RKO (cell line): ENCODE measurements at places on chromosomes 6 and 20.
A peak's percentile ranks its signal among the peaks of the same experiment; 100 is the strongest.

DNA sequence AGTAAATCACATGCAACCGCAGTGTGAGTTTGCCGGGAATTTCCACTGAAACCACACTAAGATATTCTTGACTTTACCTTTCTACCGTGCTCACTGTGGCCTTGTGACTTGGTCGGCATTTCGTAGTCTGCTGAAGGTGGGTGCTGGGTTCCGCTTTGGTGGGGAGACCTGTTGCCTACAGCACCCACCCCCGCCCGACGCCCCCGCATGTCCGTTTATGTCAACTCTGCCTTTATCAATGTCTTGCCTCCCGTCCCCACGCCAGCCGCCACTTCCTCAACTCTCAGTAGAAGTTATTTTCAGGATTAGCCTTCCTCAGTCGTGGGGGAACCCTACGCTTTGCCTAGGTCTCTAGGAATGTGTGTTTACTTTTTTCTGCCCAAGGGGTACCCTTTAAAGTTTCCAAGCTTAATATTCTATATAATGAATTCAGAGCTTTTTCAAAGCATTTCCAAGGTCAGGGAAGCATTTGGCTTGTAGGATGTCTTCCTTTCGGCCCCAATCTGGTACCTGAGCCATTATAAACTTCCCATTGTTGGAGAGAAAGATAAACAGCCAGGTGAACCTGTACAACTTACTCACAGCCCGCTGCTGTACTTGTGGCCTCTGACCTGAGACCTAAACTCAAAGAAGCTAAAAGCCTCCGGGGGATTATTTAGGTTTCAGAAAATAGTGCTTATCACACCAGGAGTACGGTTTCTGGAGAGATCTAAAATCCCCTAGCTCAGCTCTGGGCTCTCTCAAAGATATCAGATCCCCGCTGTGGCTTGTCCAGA is 54.2 kb downstream of the TBC1D7 start:
- DNase-seq, result no peak

GRCh38 chr6:3292431-3293197 is 33.9 kb downstream of the PSMG4 start:
- DNase-seq, result no peak

DNA sequence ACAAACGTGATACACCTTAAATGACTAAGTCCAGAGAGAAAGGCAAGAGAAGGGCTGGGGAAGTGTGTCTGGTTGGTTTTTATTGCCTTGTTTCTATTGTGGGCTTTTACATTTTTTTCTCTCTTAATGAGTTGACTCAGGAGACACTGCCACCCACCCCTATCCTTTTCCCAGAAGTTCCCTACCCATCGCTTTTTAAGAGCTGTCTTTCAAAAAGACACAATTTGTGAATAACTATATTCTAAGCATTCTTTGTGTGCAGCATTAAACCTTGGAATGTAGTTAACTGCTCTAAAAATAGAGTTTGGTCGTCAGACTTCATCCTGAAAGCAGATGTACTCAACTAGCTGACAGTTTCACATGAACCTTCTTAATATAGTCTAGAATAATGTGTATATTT is 174.9 kb downstream of the ISM1 start:
- DNase-seq, result no peak

DNA sequence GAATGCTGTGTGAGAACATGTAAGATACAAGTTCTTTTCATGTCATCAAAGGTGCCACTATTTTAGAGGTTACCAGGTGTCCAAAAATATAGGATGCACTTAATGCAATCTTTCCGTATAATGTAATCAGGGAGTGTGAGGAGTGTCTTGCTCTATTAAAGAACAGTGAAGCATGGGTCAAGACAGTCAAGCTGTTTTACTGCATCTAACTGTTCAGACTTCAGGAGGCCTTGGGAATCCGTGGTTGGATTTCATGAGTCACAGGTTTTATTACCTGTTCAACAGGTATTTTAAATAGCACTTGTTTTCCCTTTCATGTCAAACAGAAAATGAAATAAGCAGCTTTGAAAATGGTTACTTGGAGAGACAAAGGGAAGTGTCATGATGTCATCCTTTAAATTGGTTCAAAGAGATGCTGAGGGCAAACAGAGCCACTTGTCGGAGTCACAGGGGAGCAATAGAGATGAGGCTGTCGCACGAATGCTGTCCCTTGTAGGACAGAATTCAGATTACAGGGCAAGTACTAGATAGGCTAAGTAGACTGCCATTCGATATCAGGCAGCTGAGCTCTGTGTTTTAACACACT is 621.5 kb downstream of the QKI start:
- DNase-seq, result no peak

DNA sequence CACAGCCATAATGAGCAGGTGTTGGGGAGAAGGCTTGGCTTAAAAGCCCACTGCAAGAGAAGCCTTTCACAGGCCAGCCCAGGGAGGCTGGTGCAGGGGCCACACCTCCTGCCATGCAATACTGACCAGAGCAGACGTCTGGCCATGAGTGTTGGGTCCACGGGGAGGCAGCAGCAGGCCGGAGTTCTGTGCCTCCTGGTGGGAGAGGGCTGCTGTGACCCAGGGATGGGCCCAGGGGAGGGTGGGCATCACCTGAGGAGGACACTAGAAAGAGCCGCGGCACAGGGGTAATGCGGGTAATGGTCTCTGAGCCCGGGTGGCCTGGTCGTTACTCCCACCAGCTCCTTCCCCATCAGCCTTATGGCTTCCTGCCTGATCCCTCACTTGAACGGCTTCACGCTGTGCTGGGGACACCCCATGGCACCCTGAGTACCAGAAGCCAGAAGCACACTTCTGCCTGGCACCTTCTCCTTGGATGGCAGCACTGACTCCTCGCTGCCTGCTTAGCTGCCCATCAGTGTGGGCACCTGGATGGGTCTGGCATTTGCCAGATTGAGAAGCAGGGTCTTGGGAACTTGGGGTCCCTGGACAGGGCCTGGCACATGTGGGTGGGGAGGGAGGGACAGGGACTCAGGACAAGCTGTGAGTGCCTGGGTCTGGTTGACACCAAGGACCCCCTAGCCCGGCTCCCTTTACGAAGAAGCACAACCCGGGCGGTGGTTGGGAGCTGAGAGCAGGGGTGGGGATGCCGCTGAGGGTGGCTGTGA is 108.8 kb downstream of the ASXL1 start:
- DNase-seq, result no peak

- no peak for DNase-seq
These were observed 151.1 kb upstream of the HCRTR2 start for GRCh38 chr6:55023230-55023629.

DNA sequence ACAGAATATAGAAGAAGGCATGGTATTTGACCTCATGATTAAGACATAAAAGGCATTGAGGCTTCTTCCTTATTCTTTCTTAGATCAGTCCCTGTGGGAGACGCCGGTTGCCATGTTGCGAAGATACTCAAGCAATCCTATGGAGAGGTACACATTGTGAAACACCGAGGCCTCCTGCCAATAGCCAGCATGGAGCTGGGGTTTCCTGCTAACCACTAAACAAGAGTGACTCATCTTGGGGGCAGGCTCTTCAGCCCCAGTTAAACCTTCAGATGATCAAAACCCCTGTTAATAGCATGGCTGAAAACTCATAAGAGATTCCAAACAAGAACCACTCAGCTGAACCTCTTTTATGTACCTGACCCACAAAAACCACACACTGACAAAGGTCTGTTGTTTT is 478.8 kb downstream of the CD83 start:
- peak; percentile 4 for DNase-seq

- DNase-seq, result no peak
These were observed 42.2 kb downstream of the RIOK1 start for GRCh38 chr6:7431674-7432390.

- DNase-seq, result no peak
These were observed 75.8 kb downstream of the SYCP2L start for GRCh38 chr6:10962673-10963072.

GRCh38 chr20:62274332-62274950 is 28.4 kb upstream of the ADRM1 start:
- no peak for DNase-seq

GRCh38 chr6:32212076-32212760 is 11.6 kb downstream of the NOTCH4 start:
- DNase-seq, result no peak

DNA sequence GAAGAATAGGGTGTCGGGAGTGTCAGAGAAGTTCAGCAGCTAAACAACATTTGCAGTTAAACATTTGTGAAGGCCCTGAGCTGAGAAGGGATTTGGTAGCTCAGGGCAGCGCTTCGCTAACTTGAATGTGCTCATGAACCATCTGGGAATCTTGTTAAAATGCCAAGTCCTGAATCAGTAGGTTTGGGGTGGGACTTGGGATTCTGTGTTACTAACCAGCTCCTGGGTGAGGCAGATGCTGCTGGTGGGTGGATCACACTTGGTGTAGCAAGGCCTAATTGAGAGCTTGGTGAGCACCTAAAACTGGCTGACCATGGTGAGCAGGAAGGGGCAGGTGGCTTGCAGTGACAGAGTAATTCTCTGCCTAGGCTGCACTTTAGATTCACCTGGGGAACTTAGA is 5.9 kb downstream of the PTPRA start:
- DNase-seq, result peak; percentile 56

DNA sequence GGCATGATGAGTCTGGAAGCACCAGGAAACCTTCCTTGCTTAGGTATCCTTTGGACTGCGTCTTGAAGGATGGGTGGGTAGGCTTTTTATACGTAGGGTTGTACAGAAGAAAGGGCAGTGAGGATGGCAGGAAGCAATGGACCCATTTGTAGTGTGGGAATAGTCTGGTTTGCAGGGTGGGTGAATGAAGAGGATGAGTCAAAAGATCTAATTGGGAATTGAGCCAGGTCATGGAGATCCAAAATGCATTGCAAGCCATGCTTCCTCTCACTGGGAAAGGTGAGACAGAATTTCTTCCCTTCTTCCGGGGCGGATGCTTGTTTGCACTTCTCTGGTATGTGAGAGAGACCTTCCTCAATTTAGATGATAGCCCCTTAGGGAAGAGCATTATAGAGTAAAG is 10.1 kb upstream of the BTBD3 start:
- no peak for DNase-seq

DNA sequence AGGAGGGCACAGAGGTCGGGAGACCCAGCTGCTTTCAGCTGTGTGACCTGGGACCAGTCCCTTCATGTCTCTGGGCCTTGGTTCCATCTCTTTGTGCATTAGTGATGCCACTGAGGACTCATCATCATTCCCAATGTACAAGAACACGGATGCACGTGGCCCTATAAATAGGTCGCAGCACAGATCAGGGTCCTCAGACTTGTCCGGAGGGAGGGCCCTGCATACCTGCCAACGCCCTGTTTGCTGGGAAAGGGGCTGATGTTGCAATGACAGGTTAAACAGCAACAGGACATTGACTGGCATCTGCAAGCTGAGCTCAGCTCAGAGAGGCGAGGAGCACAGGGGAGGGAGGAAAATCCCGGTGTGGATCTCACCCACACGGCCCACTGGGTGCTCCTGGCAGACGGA is 21.8 kb downstream of the TGM2 start:
- no peak for DNase-seq

GRCh38 chr6:114762145-114762544 is 419.3 kb upstream of the HS3ST5 start:
- DNase-seq, result no peak

DNA sequence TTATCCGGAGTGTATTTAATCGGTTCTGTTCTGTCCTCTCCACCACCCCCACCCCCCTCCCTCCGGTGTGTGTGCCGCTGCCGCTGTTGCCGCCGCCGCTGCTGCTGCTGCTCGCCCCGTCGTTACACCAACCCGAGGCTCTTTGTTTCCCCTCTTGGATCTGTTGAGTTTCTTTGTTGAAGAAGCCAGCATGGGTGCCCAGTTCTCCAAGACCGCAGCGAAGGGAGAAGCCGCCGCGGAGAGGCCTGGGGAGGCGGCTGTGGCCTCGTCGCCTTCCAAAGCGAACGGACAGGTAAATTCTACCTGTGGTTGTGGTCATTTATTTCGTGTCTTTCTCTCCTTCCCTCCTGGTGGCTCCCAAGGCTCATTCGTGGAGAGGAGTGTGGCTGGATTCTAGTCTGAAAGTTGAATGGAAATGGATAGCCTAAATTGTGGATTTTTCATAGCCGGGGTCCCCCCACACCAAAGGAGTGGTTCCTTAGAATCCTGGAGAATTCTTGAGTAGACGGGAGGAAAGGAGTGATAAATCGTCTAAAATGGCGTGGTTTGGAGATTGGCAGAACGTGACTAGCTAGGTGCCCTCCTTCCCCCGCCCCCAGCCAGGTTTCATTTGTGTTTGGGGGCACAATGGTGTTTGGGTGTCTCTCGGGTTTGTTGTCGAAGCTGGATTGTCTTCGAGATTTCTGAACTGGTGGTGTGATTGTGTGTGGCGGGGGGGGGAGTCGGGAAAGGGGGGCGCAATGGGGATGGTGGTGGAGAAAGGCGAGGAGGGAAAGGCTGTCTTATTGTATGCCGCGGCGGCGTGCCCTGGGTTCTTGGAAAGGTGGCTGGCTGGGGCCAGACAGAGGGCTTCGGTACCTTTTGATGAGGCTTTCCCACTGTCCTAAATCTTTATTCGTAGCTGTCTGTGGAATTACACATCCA is 673 bp downstream of the MARCKS start:
- peak; percentile 26 for DNase-seq

DNA sequence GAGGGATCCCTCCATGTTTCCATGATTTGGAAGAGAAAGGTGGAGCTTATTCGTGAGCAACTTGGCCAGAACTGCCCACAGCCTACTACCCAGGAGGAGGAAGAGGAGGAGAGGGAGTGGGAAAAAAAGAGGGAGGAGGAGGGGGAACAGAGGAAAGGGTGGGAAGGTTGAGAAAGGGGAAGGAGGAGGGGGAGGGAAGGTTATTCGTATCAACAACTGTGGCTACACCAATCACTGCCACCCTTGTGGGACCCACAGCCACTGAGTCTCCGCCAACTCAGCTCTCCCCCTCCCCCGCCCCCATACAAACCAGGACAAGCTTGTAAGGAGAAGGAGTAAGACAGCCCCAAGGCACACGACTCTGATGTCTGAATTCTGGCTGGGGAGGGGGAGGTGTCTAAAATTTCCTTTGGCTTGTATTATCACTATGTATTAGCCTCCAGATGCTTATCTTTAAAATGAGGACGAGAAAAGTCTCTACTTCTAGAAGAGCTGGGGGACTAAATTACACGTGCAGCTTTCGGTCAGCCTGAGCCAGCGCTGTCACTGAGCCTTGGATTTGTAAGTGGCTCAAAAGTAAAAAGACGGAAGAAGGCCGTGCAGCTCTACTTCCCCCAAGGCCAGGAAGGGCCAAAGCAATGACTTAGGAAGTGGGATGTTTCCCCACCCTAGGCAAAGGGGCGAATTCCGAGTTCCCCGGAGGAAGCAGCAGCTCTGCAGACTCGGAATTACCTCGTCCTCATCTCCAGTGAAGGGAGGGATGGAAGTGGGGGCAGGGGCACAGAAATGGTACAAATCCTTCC is 1.0 kb downstream of the FKBP1A start:
- peak; percentile 85 for DNase-seq
